ENCODE measurements at places on chromosomes 16 and 17. TPM values are rescaled to one million over a fixed set of nuclear protein-coding genes. Genes with fewer than 3 reads are reported as not detected.

DOC2B gene
- 5.5 TPM for total RNA-seq

FBXO39 gene
- total RNA-seq: 0.29 TPM

KRTAP1-1 gene
- total RNA-seq: not detected

TACO1 gene
- 32.0 TPM for total RNA-seq

SPATA22 gene
- not detected for total RNA-seq

- no peak for DNase-seq
These were observed 65.5 kb downstream of the PIGL start for GRCh38 chr17:16282522-16282921.

Data from activated T-helper 1 cell treated with anti-CD3 and anti-CD28 coated beads, Interleukin-12 subunit alpha, Interleukin-12 subunit beta, Interleukin-2, Interleukin-4 antibody, amounts not matched to agents 30 ng/mL and 10 ng/mL and 1 ng/mL, durations not matched to agents 14 hours and 24 hours and 36 hours (primary cell).